ENCODE measurements at places on chromosomes 2 and 18.

DNA sequence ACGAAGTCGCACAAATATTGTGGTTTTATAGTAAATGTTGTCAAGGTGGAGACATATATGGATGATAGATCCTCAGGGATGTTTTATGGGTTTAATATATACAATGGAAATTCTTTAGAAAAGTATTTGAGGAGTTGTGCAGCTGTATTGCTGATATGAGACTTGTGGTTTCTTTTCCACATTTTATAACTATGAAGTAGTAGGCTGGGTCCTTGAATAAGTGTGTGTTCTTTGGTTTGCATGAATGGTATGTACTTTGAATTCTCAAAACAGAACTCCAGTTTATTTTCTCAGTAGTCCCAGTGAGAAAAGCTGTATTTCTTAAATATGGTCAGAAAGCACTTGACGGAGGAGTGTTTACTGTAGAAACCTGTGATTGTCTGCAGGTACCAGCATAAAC, 42.4 kb downstream of the PLCL1 start:
- no peak for DNase-seq

- DNase-seq: no peak
Observed at GRCh38 chr18:32095900-32096229, 4.2 kb downstream of the RNF138 start.

DNA sequence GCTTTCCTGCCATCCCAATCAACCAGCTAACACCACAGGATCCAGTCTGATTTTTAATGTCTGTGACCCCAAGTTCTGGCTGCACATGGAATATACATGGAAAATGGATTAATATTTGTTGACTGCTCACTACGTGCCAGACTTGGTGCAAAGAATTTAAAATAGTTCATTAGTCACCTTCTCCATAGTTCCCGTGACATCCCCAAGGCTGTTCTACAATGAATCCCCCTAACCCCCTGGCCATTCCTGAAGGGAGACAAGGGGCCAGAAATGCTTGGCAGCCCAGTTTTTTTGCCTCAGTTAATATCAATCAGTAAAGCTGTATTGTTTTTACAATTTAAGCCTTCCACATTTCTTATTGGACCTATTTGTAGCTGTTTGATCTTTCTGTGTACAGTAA, 71.0 kb upstream of the ST3GAL5 start:
- DNase-seq: no peak

DNA sequence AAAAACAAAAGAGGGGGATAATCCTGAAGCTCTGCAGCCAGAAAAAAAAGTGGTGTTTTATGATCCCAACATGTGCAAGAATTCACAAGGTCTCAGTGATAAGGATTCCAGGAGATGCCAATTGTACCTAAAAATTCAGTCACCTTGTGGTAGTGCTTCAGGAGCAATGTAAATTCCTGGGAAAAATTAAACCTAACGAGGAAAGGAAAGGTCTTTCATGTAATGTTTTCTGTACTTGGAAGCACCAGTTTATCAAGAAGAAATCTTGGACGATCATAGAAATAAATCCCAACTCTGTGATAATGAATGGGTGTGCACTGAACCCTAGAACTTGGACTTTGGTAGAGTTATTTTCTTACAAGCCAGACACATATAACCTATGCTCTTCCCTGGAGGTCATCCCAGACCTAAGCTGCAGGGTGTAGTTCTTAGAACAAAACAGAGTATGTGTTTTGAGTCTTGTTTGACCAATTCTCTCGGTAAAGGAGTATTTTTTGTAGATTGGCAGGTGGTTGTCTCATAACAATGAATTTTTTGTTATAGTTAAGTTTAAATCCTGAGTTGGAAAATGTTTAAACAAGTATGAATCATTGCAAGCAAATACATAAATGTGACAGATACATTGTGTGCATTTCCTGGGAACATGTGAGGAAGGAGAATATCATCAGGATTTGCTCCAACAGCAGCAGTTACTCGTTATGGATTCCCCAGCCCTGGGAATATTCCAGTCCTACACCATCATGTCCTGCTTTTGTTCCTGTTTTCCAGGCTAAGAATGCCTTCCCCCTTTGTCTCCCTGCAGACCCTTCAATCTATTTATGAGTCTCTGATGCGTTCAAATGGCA, 224.6 kb downstream of the NAPG start:
- no peak for DNase-seq

DNA sequence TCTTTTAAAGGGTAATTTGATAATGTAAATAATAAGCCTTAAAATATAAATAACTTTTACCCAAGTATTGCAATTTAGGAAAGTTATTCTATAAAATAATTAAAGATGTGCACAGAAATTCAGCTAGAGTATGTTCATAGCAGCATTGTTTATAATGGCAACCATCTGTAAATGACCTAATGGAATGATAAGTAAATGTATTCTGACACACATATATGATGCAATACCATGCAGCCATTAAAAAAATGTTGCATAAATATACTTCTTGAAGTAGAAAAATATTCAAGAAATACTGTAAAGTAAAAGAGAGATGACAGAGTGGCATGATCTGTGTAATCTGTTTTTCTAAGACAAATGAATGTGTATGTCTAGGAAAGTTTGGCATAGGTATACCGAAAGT, 545.7 kb downstream of the ZEB2 start:
- no peak for DNase-seq

- peak; percentile 13 for DNase-seq
Observed at GRCh38 chr2:215002500-215002899, 135.9 kb downstream of the ABCA12 start.

- DNase-seq: no peak
Observed at GRCh38 chr2:202771741-202772460, 99.7 kb downstream of the ICA1L start.

DNA sequence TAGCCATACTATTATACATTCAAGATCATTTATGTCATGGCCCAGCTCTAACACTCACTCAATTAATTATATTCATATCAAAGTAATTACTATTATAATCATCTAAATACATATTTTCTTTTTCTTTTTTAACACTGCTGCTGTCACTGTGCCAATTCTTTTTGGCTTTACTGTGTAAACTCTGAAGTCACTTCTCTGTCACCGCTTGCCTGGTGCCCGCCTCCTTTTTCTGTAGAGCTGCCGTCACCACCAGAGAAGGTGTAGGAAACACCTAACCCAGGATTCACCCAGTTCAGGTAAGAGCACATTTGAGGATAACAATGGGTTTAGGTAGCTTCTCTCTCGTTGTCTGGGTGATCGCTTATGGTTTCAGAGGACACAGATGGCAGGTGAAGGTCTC, 93.3 kb downstream of the AOX1 start:
- no peak for DNase-seq

- DNase-seq: no peak
Observed at GRCh38 chr2:56386657-56387056, 202.9 kb downstream of the CCDC85A start.

- DNase-seq: no peak
Observed at GRCh38 chr2:226142463-226142862, 657.2 kb downstream of the IRS1 start.

DNA sequence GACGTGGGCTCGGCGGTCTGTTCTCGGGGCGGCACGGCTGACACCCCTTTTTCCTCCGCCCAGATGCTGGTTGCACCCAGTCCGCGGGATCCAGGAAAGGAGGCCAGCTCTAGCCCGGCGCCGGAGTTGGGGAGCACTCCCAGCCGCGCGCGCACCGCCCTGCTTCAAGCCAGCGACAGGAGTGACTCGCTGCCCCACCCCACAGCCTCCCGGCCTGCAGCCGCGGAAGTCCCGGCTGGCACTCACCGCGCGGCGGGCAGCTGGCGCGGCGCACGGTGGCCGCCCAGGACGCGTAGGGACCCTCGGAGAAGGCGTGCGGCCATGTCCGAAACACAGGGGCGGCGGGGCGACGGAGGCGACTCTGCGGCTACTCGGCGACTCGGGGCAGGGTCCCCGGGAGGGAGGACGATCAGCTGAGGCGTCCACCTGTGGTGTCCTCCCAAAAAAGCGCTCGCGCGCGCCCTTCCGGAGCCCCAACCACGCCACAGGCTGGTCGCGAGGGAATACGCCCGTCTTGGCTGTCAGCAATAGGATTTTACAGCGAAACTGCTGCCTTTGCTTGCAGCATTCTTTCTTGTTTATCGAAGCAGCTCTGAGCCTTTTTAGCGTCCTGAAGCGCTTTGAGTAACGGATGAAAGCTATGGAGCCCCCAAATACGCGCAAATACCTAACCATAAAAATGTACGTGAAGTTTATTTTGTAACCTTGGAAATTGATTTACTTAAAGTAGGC, at the start of gene ACADL:
ACADL (minus strand) TSS at position 507 of the 732 bp plus-strand sequence; CDS start at position 323, 184 bp downstream.
- peak; percentile 56 for DNase-seq

GRCh38 chr18:6627645-6628044, 101.9 kb upstream of the ARHGAP28 start:
- no peak for DNase-seq

DNA sequence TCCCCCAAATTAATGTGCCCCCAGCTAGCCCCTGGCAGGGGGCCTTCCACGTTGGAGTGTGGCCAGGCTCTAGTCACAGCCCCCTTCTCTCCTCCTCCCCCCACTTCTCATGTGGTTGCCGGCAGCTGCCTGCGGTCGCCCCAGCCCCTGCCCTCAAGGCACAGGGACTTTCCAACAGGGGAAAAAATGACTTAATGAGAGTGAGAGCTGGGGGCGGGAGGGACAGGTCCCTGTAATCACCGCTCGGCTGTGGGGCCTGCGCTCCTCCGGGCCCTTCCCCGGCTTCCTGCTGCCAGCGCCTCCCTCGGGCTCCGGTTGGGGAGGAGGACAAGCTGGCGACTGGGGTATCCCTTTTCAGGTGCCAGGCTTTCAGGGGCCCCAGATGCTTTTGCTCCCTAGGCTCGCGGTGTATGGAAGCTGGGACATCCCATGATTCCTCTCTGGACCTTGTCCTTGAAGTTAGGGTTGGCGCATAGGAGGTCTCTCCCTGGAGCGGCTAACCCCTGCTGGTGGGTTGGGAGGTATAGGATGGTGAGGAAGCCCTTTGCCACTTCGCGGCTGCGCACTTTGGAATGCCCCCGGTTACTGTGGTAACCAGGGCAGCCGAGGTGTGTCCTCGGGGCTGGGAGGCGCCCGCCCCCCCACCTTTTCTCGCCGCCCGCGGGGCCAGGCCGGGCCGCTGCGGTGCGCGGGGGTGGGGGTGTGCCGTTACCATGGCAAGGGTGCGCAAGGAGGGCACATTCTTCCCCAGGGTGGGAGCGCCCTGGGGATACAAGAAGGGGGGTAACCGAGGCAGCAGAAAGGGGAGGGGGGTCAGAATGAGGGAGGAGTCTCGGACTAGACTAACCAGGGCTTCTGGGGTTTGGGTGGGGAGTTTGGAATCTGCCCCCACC, 16.1 kb downstream of the WNT10A start:
- peak; percentile 68 for DNase-seq

DNA sequence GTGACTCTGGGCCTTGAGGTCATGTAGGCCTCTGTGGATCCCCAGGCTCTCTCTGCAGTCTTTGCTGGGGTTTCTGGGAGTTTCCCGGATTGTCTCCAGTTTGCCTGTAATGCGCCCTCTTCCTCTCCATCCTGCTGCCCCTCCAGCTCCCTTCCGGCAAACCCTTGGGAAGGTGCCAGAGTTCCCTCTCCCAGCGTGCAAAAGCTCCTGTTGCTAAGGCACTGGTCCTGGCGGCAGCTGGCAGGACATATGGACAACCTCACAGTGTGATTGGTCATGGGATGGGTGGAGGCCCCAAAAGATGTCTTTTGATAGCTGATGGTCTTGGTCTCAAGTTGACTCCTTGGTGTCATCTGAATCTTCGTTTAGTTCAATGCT, 320.1 kb downstream of the CYP26B1 start:
- DNase-seq: no peak

DNA sequence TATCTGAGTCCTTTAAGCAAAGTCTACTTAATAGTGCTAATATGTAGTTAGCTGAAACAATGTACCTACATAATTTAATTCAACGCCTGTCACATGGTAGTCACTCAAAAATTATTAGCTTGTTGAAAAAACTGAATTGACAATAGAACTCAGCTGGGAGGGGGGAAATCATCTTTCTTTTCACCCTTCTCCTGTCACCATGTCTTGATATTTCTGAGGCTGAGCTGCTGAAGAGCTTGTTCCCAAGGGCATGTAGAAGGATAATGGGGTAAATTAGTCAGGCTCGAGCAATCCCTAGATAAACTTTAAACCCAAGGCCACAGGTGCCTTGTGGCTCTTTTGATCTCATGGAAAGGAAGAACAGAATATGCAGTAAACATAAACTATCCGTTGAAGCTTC, 339.6 kb upstream of the LRATD1 start:
- DNase-seq: no peak

DNA sequence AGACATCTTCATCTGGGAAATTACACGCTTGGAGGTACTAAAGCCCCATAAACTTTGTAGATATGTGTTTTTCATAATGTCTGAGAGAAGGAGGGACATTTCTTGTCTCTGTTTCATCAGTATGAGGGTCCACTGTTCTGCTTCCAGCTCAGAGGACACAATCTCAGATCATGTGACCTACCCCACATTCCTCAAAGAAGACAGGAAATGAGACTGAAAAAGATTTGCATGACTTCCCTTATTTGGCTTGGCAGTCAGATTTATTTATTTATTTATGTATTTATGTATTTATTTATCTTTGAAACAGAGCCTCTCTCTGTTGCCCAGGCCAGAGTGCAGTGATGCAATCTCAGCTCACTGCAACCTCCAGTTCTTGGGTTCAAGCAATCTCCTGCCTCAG, 463.7 kb upstream of the RGPD4 start:
- DNase-seq: no peak

GRCh38 chr2:231795525-231796327, 9.5 kb downstream of the COPS7B start:
- peak; percentile 59 for DNase-seq

- no peak for DNase-seq
Observed at GRCh38 chr2:236824836-236825235, 255.2 kb downstream of the ACKR3 start.

- DNase-seq: no peak
Observed at GRCh38 chr18:59725142-59725541, 27.9 kb upstream of the CCBE1 start.

DNA sequence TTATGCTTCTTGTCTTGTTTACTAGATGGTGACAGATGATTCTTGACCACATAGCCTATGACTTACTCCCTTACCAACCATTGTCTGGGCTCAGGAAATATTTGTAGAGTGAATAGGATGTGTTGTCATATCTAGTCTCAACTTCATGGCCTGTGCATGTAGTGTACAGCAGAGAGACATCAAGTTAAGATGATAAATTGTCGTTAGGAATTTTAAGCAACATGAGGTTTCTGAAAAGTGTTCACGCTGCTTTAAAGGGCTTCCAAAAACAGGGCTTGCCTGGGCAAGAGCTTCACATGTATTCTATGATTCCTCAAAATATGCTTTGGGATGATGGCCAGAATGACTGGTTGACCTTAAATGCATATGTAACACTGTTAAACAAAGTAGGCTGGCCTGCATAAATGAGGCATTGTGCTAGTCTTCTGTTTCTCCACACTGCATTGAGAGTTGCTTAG, 424.0 kb downstream of the RND3 start:
- no peak for DNase-seq

- no peak for DNase-seq
Observed at GRCh38 chr2:125398738-125399524, 1257.0 kb upstream of the GYPC start.
